Suppressor macrophage treated with lipopolysaccharide for 1 hour (primary cell): ENCODE measurements at places on chromosomes 7 and 10.

- no peak for DNase-seq
Measured at GRCh38 chr7:97298561-97298960, 181.1 kb downstream of the SDHAF3 start.

GRCh38 chr10:114024876-114025610 lies 18.6 kb upstream of the ADRB1 start:
- peak; percentile 72 for DNase-seq

GRCh38 chr7:119994928-119995327 lies 278.0 kb upstream of the KCND2 start:
- DNase-seq: no peak

DNA sequence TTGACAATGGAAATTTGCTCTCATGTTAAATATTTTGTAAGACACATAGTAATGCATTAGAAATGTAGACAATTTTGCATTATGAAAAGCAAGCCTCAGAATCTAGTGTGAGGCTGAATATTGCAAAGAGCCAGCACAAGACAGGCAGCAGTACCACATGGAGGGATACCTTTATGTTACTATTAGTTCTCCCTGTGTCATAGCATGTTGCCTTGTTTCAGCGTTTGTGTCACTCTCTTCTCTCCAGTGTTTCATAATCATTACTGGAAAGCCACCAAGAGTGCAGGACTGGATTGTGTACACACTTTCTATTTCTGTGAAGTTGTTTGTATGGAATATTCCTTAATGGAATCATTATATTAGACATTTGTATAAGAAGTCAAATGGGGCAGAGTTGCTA lies 8.5 kb downstream of the AHR start:
- DNase-seq: peak; percentile 48

GRCh38 chr10:72337039-72337629 lies 17.6 kb downstream of the DNAJB12 start:
- peak; percentile 85 for DNase-seq

DNA sequence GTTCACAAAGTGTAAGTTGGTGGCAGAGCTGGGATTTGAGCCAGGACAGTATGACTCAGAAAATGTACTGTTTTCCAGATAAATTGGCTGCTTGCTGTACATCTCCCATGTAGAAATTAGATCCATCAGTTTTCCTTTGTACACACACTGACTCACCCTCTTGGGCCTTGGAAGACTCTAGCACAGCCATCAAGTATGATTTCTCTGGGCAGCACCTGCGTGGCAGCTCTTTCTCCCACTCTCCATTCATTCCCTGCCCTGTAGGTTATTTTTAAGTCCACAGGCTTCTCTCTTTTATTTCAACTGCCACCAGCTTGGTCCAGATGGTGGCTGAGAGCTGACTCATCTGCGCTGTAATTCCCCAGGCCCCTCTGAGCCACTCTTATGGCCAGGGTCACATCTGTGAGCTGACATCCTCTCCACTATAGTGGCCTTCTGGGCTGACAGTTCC lies 28.3 kb upstream of the SDK1 start:
- no peak for DNase-seq

DNA sequence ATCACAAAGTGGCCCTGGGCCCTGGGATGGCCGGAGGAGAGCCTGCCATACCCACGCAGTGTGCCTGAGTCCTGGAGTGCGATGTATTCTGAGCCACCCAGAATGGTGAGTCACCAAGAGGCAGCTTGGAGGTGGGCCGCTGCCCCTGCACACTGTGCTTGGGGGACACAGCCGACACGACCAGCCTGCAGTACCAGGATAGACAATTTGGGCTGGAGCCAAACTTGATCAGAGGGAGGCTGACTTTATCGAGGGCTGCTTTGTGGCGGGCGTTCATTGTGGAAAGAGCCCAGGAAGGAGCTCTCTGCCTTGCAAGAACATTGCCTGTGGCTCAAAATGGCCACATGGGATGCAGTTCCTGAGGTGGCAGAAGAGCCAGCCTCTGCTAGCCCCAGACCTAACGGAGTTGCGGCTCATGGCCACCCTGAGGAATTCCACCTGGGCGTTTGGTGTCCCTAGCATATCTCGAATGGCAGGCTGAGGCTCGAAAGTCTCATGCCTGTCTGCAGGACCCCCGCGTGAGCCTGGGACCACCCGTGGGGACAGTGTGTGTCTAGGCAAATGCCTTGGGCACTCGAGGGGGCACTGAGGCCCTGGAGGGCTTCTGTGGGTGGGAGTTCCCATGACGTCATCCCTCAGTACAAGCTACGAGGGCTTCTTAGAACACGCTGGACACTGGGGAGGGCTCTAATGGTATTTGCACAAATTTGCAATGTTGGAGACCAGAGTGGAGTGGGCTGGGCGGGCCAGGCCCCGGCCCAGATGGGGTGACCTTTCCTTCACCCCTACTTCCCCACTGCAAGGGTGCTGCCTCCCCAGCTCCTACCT lies 79.7 kb downstream of the LHPP start:
- no peak for DNase-seq

GRCh38 chr7:100726996-100727761 lies 6.2 kb upstream of the ZAN start:
- no peak for DNase-seq

DNA sequence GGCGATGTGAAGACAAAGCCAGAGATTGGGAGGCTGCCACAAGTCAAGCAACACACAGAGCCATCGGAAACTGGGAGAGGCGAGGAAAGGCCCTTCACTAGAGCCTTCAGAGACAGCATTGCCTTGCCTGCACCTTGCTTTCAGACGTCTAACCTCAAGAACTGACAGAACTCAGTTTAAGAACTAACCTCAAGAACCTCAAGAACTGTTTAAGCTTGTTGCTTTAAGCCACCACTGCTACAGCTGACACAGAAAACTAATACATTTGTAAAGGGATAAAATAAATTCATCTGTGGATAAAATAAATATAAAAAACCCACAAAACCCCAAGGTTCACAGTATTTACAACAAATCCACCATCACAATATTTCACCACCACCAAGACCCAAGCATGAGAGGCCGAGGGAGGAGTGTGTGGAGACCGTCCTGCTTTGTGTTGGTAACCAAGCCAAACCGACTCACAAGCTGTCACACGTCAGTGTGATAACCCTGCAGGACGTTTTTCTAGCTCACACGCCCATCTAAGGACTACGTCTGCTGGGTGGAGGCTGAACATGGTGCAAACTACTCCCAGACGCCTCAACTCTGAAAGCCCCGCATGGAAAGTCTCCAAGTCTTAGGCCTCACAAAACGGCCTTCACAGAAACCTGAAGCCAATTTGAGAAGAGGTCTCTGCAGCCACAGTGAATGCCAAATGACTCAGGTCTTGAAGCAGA lies 116.8 kb downstream of the ABLIM1 start:
- DNase-seq: no peak

- DNase-seq: no peak
Measured at GRCh38 chr10:31197886-31198285, 121.1 kb upstream of the ZEB1 start.

- no peak for DNase-seq
Measured at GRCh38 chr10:58609532-58610150, 97.0 kb downstream of the BICC1 start.

GRCh38 chr7:94510582-94511496 lies 1.2 kb downstream of the CASD1 start:
- DNase-seq: peak; percentile 9

GRCh38 chr10:115879372-115880089 lies 393.5 kb downstream of the GFRA1 start:
- no peak for DNase-seq

- no peak for DNase-seq
Measured at GRCh38 chr7:55575733-55576132, 3.4 kb upstream of the VOPP1 start.

DNA sequence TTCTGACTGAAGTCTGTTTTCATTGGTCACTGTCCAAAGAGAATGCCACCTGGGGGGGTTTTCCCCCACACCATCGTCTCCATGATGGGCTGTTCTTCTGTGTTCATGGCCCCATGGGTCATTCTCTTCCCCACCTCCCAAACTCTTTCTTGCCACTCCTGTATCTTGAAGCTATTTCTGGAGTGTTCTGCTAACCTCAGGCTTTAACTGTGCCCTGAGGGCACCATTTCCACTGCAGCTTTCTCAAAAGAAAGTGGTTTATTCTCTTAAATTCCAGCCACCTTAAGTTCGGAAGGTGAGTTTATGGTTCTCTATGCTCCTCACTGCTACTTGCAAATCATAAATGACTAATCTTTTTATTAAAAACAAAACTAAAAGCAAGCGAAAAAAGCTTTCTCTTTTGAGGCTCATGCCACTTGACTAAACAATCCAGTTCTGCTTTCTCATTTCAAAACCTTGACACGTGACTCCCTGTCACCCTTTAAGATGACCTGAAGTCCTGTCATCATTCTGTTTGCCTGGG lies 7.4 kb upstream of the APBB1IP start:
- peak; percentile 97 for DNase-seq

DNA sequence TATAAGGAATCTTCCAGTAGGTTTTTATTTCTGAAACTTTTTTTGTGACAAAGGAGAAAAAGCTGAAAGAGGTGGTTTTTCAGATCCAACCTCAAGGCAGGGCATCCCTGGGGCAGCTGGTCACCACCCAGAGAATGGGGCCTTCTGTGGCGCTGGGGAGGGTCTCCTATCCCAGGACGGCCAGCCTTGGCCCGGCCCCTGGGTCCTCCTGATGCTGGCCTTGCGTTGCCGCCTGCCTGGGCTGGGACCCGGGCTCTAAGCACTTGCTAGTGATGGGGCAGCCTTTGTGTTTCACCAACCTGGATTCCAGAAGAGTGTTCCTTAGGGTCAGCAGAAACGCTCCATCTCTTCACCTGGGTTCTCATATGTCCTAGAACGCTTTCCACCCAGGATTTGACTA lies 16.3 kb downstream of the SHH start:
- DNase-seq: no peak

DNA sequence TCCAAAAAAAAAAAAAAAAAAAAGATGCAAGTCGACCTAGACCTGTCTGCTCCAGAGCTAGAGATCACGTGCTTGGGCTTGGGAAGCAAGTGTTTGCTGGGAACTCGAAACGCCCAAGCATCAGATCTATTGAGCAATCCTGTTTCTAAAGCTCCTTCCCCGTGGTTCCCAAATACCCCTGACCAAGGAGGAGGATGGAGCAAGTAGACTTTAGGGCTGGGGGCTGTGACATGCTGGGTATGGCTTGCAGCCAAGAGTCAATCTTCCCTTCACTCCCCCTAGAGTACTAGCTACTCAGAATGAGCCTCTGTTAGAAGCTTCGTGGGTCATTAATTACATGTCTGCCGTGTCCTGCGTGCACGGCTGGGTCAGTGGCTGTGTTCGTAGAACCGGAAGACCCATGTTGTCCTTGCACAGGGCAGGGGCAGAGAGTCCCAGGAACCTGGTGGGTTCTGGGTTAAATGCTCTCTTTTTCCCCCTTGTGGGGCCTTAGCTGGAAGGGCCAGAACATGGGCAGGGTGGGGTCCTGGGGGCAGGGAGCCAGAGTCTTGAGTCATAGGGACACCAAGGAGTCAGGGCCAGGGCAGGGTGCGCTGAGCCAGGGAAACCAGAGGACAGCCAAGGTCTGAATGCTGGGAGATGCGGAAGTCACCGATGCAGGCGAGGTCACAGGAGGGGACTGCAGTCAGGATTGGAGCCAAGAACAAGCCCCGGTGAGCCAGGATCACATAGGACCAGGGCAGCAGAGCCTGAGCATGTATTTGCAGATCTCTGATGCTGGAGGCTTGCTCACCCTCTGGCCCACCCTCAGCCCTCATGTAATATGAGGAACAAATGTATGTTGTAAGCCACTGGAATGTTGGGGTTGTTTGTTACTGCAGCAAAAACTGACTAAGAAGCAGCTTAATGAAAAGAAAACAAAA lies 34.6 kb upstream of the TPST1 start:
- no peak for DNase-seq

DNA sequence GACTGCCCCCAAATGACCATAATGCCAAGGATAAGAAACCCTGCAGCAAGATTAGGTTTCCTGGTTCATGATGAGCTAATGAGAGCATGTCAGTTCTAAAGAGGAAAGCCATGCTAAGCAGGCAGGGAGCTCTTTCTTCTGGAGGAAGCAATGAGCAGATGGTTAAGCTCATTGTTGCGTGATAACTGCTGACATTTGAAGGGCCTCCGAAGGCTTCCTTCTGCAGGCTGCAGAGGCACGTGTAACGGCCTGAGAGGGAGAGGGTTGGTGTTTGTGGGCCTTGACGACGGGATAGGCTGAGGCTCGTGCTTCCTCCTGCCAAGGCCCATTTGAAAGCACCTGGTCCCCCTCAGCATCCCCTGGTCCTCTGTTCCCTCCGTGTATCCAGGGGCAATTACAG lies 63.5 kb upstream of the BTBD16 start:
- no peak for DNase-seq

- DNase-seq: no peak
Measured at GRCh38 chr7:94530109-94530508, 20.5 kb downstream of the CASD1 start.

GRCh38 chr7:120583899-120584586 lies 273.9 kb downstream of the TSPAN12 start:
- no peak for DNase-seq

GRCh38 chr10:104033966-104034365 lies 51.7 kb downstream of the COL17A1 start:
- no peak for DNase-seq

- DNase-seq: no peak
Measured at GRCh38 chr7:21642422-21642821, 99.6 kb downstream of the DNAH11 start.

DNA sequence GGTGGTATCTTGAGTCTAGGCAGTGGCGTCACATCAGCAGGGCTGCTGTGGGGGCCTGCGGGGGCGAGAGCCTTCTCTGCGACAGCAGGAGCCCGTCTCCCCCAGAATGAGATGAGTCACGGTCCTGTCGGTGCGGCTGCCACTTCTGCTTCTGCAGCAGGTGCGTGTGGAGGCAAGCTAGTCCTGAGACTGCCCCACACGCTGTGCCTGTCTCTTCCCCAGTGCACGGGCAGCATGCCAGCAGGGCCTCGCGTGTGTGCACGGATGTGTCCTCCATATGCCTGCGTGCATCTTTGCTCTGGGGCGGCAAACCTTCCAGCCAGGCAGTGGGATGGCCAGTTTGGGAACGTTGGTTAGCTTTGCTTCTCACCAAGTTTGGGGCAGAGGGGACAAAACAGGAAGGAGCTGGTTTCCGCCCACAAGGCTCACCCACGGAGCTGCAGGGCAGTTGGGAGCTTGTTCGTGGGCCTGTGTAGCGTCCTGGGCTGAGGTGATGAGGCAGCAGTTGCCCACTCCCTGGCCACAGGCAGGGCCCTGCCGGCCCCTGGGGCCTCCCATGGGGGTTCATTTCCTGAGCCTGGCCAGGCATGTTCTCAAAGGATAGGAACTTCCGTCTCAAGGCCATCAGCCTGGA lies 60.8 kb upstream of the PPIF start:
- DNase-seq: peak; percentile 95

- DNase-seq: no peak
Measured at GRCh38 chr10:122021379-122021778, 32.4 kb downstream of the TACC2 start.

DNA sequence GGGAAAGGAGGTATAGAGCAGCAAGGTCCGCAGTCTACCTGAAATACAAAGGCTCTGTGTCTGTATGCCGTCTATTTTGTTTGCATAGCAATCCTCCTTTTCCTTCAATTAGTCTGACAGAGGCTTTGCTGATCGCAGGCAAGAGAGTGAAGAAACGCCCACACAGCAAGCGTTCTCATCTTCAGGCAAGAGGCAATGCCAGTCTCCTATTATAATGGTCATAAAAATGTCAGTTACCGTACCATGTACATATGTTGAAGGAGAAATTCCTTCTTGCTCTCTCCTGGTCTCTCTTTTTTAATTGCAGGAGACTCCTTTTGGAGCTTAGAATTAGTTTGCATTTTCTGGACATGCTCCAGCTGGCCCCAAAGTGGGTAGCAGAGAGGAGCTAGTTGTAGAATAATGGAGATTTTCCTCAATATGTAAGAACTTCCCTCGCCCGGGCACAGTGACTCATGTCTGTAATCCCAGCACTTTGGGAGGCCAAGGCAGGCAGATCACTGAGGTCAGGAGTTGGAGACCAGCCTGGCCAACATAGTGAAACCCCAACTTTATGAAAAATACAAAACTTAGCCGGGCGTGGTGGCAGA lies 139.5 kb downstream of the PFKFB3 start:
- DNase-seq: peak; percentile 53
